NCI-H1930 (cell line): ENCODE measurements at places on chromosomes 3 and 15.
A peak's percentile ranks its signal among the peaks of the same experiment; 100 is the strongest.

GRCh38 chr15:85766001-85766831 lies 28.5 kb downstream of the KLHL25 start:
- no peak for DNase-seq

DNA sequence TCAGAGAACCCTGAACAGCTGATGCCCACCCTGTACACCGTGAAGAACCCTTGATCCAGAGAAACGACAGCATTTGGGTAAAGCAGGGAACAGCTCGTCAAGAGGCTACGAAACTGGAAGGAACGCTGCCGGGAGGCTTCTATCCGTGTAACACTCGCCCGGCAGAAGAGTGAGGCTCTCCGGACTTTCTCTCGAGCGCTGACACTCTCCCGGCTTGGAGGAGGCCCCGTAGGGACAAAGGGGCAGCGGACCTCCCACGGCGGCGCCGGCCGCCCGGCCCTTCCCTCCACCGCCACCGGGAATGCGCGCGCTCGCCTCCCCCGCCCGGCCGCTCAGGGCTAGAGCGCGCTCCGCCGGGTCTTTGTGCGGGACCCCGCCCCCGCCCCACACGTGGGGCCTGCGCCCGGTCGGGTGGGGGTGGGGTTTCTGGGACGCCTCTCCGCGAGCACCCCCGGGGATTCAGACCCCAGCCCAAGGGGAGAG lies 1.7 kb downstream of the HYAL2 start:
- peak; percentile 42 for DNase-seq

- no peak for DNase-seq
Measured at GRCh38 chr15:49134683-49135341, 20.6 kb downstream of the COPS2 start.

GRCh38 chr3:45552794-45553371 lies 41.7 kb upstream of the LIMD1 start:
- no peak for DNase-seq

DNA sequence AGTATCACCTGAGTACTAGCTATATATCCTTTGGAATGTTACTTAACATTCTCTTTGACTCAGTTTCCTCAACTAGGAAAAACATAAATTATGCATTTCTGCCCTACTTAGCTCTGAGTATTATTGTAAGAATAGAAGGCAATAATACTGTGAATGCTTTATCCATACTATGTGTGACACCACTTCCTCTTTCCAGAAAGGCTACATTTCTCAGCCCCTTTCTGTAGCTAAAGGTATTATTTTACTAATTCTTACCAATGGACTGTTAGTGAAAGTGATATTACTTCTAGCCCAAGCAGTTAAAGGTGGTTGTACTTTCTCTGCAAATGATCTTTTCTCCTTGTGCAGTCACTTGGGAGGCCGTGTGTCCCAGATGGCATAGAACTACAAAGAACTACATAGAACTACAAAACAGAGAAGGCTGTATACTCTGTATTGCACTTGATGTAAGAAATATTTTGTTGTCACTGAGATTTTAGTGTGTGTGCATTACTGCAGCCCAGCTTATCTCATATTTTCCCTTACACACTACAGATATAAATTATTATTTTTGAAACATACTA lies 35.1 kb downstream of the MYH15 start:
- DNase-seq = no peak

DNA sequence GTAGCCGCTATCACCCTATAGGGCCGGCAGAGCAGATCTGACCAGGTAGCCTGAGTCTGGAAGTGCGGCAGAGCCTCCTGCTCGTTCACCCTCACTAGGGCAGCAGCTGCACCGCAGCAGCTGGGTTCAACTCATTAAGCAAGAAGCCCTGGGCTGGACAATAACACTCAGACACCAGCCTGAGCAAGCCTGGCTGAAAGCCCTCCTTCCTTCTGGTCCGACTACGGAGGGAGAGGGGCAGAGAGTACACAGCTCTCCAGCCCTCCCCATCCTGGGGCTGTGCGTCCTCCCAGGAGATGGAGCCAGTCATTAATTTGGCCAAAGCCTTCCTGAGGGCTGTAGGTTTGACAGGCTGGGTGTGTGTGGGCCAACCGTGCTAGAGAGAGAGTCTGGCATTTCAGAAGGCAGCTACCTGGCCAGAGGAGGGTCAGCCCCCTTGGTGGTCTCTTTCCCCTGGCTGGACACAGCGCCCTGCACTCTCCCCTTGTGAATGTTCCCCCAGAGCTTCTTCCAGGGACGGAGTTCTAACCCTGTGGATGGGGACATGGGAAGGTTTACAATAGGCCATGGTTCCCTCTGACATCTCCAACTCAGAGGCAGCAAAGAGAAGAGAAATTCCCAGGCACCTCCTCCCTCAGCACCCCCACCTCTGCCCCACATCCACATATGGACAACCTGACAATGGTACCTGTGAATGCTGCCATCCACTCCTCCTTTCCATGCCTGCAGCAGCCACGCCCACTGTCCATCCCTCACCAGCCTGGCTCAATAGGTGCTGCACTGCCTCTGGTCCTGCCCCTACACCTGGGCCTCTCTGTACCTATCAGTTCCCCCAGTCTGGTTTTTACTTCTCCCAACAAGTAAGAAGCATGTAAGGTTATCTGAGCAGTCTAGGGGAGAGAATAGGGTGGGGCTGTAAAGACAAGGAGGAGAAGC lies 6.5 kb downstream of the CHRNB4 start:
- DNase-seq = no peak

GRCh38 chr3:29333576-29333975 lies 52.7 kb downstream of the RBMS3 start:
- no peak for DNase-seq

DNA sequence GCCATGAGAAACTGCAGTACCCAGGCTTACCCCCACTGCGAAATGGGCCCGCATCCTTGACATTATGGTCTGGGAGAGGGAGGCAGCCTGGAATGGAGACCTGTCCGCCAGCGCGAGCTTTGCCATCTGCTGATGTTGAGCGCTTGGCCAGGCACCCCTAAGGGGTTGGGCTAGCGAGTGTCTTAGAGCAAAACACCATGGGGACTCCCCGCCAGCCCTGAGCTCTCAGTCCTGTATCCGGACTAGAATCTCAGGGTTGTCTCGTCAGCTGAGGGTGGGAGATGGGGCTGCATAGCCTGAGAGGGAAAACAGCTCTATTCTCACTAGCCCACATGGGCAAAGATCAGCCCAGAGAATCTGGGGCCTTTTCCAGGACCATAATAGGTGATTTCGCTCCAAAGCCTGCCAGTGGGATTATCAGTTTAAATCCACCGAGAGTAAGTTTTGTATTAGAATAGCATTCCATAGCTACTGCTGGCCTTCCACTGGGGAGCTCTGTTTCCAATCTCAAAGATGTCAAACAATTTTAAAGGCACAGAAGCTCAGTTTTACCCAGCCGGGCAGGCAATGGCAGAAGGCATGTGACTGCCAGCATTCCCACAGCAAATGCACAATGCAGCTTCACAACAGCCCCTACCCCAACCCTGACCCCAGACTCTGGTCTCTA lies 167.5 kb upstream of the TPM1 start:
- no peak for DNase-seq

DNA sequence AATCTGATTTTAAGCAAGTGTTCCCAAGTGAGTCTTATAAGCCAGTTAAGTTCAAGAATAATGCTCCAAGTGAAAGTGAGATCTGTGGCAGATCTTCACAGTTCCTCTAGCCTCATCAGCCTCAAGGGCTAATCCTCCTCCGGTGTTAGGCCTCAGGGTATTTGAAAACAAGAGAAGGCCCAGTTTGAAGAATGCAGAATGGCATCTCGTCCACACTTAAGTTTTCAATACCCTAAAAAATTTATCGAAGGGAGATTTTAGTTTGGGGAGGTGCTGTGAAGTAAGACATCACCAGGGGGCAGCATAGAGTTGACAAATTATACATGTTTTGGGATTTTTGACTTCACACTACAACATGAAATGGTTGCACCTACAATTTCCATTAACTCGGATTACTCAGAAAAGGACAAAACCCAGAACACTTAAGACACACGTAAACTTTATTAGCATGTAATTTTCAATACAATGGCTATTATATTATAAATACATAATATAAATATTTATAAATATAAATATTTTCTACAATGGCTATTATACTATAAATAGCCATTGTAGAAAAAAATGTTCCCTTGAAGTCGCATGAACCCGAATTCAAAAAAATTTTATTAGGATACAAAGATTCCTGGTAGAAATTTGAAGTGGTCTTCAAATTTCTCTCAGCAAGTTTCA lies 2.3 kb upstream of the TMEM266 start:
- DNase-seq = no peak

GRCh38 chr15:92751528-92751927 lies 96.0 kb upstream of the FAM174B start:
- DNase-seq = no peak

DNA sequence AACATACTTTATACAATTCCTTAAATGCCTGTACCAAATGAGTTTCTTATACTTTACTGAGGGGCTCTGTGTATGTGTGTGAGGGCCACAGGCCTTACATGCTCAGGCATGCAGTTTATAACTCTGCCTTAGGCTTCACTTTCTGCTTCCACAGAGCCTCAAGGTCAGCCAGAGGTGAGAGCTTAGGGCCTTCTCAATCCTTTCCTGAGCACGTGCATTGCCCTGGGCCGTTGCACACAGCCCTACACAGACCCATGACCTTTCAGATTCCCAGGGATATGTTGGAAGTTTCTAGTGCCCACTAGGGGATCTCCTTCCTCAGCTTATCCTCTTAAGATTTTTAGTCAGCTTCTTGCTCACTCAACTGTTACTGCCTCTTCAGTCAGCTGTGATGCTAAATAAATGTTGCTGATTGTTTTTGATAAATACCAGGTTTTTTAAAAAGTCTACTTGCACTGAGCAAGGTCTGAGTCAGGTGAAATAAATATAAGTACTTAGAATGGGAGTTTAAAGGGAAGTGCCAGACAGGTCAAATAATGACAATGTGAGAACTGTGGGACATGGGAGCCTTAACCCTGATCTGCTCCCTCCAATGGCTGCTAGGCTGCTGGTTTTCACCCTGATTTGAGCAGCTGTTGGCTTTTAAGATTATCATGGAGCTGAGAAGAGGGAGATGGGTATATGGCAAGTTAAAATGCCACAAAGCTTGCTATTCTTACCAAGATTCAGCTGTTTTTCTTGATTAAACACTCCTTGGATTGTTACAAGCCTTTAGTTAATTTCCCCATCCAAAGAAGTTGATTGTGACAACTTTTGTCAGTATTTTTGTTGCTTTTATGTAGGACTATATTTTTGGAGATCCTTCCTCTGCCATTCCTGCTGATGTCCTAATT lies 169.5 kb downstream of the PLD1 start:
- no peak for DNase-seq

DNA sequence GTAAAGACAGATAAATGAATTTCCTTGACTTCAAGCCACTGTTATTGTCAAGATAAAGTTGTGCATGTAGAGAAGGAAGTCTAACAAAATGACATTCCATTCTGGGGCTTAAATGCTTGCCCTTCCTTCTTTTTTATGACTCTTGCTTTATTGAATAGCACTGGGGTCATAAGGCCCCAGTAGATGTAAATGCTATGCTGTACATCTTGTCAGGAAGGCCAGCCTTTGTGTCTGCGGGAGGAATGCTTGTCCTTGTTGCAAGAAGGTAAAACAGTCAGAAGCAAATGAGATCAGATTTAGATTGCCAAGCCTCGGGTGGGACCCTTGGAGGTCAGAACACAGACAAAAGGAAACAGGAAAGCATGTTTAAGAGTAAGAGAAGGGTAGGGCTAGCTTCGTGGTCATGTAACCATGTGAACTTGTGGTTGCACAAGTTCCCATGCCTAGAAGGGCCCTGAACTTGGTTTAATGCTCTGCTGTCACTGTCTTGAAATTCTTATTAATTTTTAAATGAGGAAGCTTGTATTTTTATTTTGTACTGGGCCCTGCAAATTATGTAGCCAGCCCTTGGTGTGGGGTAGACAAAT lies 81.5 kb downstream of the PPM1L start:
- DNase-seq = no peak

GRCh38 chr3:42013691-42014457 lies 52.0 kb upstream of the ULK4 start:
- no peak for DNase-seq

GRCh38 chr15:73139041-73139743 lies 86.9 kb downstream of the NEO1 start:
- DNase-seq = no peak

GRCh38 chr15:91516866-91517265 lies 336.6 kb upstream of the SLCO3A1 start:
- no peak for DNase-seq

GRCh38 chr15:60255390-60255789 lies 142.4 kb downstream of the ANXA2 start:
- DNase-seq = no peak

DNA sequence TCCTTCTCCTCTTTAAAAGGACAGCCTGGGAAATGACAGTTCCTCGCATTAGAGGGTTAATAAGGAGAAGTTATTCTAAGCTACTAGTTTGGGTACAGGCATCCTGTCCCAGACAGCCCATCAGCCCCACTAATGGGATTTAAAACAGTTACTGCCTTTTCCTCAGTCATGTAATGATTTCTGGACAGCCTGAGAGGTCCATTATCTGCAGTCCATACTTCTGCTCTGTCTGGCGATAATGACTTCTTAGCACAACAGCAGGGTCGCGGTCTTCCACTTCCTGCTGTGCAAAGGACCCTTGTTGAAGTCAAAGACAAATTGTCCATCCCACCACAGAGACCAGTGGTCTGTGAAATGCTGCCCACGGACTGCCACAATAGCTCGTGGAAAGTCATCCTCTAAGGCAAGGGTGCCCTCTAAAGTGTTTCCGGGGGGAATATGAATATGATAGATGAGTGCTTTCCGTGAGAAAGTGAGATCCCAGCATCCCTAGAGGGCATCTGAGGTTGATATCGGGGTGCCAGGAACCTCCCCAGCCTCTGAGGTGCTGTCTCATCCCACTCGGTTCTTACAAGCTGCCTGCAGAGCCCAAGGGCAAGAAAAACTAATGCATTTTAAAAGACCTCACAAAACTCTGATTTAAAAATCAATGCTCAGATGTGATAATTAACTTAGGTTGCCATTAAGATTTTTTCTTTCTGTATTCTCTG lies 100.7 kb downstream of the SHOX2 start:
- DNase-seq = no peak
